ENCODE measurements at places on chromosomes 1 and 21.
A peak's percentile ranks its signal among the peaks of the same experiment; 100 is the strongest.

- DNase-seq, result no peak
Observed at GRCh38 chr1:29864431-29865022, 628.2 kb downstream of the PTPRU start.

DNA sequence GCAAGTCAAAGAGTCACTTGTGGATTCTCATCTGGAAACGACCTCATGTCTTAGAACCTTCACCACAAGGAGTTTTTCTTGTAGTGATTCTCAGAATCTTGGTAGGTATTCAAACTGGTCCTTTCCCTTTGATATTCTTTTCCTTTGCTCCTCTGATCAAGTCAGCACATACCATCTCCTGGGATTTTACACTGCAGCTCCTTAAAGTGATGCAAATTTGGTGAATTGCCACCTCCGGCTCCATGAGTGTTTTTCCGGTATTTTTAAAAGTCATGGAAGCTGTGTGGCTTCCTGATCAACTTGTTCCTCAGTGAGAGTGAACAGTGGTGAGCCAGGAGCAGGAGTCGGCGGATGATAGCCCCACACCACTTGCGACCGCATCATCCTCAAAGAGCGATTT lies 182.1 kb upstream of the DAB1 start:
- DNase-seq, result no peak

DNA sequence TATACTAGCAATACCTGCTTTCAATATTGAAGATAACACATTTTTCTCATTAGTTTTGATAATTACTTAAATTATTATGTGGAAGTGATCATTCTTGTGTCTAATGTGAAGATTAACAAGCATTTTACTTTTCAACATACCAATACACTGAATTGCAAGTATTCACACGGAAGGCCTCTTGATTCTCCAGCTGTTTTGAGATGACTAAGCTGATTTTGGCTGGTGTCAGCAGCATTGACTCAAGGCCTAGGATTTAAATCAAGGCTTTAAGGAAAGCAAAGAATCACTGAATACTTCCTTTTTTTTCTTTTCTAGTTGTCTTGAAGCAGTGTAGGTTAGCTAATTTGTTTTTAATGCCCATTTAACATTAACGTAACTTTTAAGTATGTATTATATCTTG lies 373.7 kb downstream of the SRGAP2C start:
- DNase-seq, result peak; percentile 83

GRCh38 chr1:237789619-237790018 lies 101.1 kb downstream of the ZP4 start:
- DNase-seq, result no peak

GRCh38 chr1:85484264-85484663 lies 19.3 kb upstream of the DDAH1 start:
- no peak for DNase-seq

- DNase-seq, result no peak
Observed at GRCh38 chr1:3747522-3747848, 4.8 kb upstream of the CCDC27 start.

- peak; percentile 69 for DNase-seq
Observed at GRCh38 chr1:210938416-210938925, 195.5 kb downstream of the KCNH1 start.

GRCh38 chr1:20787840-20788795 lies 1.0 kb upstream of the HP1BP3 start:
- peak; percentile 39 for DNase-seq

DNA sequence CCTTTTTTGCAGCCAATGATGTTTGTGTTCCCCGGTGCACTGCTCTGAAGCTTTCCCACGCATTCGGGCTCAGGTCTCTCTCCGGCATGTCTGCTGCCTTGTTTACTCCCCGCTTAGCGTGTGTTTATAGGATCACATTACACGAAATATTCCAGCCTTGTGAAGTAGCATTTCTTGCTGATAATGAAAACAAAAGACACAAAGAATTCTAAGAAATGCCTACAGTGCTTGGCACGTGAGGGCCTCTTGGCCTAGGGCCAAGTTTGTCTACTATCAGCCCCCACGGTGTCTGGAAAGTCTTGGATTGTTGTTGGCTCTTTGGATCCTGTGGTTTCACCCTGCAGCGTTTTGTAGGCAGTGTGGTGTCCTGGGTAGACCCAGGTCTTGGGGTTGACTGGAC lies 11.2 kb upstream of the GSTM4 start:
- no peak for DNase-seq

GRCh38 chr1:221972276-221973235 lies 230.7 kb upstream of the DUSP10 start:
- DNase-seq, result no peak

DNA sequence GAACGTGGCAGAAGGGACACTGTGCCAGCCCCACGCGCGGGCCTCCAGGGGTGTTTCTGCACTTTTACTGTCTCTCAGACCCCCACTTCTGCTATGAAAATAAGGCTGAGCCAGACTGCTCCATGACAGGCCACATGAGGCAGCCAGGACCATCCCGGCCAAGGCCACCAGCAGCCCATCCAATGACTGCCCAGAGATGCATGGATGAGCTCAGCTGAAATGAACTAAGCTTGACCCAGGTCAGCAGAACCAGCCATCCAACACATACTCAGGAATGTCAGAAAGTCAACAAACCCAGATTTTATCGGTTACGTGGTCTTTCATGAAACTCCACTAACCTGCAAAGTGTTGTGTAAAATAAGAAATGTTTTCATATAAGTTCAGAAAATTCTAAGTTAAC lies 51.2 kb downstream of the CCDC185 start:
- no peak for DNase-seq

DNA sequence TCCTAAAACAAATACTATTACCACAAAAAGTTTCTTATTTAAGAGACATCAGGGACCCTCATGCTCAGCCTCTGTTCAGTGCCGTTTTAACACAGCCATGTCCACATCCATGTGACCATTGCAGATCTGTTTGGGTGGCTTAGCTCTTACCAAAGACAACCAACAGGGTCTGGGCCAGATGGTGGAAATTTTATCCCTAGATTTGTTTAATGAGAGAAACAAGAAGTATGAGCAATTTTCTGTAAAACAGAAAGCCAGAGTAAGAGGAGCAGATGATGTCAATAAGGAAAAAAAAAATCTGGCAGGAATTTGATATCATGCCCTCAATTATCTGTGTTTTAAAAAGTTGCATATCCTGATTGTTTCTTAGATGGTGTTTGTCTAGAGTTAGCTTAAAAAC lies 299.9 kb downstream of the TM2D1 start:
- DNase-seq, result no peak

- no peak for DNase-seq
Observed at GRCh38 chr1:220170836-220171526, 77.0 kb downstream of the IARS2 start.

- no peak for DNase-seq
Observed at GRCh38 chr1:21680381-21680780, 11.2 kb upstream of the RAP1GAP start.

DNA sequence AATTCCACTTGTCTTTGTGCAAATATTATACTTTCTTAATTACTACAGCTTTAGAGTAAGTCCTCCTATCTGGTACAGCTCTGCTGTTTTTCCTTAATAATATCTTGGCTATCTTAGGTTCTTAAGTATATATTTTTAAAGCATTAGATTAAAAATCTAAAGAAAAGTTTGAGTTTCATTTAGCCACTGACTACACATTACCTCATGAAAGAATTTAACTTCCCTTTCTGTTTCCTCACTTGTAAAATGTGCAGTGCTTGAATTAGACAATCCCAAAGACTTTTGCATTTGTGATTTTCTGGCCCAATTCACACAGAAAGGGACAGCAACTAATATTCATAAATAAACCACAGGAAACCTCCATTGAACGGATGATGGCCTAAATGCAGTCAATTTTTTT lies 126.4 kb upstream of the SAMSN1 start:
- no peak for DNase-seq

DNA sequence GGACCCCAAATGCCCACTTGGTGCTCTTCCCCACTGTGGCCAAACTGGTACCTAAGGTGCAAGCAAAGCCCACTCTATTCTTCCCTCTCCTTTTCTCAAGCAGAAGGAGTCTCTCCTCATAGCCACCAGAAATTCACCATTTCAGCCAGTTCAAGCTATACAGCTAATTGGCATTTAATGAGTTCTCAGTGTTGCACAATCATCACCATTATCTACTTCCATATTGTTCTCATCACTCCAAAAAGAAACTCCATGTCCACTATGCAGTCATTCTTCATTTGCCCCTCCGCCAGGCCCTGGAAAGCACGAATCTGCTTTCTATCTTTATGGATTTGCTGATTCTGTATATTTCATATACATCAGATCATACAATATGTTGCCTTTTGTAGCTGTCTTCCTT lies 9.9 kb upstream of the ATG4C start:
- no peak for DNase-seq

- DNase-seq, result no peak
Observed at GRCh38 chr1:178752891-178753290, 27.8 kb downstream of the RALGPS2 start.

GRCh38 chr1:19156676-19157075 lies 53.4 kb downstream of the UBR4 start:
- DNase-seq, result no peak

GRCh38 chr21:41427556-41427955 lies 1.5 kb downstream of the MX1 start:
- DNase-seq, result no peak

- DNase-seq, result no peak
Observed at GRCh38 chr1:36658838-36659237, 176.1 kb upstream of the CSF3R start.

- DNase-seq, result no peak
Observed at GRCh38 chr1:109273570-109274288, 9.2 kb downstream of the PSRC1 start.

GRCh38 chr1:39576016-39576657 lies 453 bp downstream of the PABPC4 start:
- peak; percentile 75 for DNase-seq

GRCh38 chr1:238465449-238465848 lies 574.7 kb upstream of the ZP4 start:
- no peak for DNase-seq

DNA sequence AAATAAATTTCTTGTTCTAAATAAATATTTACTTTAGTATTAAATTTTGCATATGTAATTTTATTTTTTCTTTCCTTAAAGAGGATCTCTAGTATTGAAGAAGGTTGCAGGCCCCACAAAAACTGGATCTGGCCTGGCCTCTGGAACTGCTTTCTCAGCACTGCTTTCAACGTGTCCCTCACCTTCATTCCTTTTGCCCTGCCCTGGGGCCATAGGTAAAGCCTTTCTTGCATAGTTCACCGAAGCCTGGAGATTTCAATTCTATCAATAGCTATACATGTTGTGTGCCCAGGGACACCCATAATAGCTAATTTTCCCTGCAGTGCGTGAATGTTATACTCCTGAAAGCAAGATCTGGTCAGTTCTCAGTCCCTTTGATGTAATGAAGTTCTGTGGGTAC lies 12.0 kb upstream of the GPR137B start:
- DNase-seq, result no peak

GRCh38 chr21:43867332-43867703 lies 2.3 kb downstream of the AGPAT3 start:
- DNase-seq, result no peak

- peak; percentile 49 for DNase-seq
Observed at GRCh38 chr1:211126622-211127021, 7.3 kb downstream of the KCNH1 start.

GRCh38 chr1:101344745-101345144 lies 107.9 kb downstream of the S1PR1 start:
- no peak for DNase-seq

- DNase-seq, result peak; percentile 10
Observed at GRCh38 chr1:15246960-15247614, at the start of gene FHAD1. FHAD1 (plus strand) TSS chr1:15247223; CDS start chr1:15251785, 4,562 bp downstream.

DNA sequence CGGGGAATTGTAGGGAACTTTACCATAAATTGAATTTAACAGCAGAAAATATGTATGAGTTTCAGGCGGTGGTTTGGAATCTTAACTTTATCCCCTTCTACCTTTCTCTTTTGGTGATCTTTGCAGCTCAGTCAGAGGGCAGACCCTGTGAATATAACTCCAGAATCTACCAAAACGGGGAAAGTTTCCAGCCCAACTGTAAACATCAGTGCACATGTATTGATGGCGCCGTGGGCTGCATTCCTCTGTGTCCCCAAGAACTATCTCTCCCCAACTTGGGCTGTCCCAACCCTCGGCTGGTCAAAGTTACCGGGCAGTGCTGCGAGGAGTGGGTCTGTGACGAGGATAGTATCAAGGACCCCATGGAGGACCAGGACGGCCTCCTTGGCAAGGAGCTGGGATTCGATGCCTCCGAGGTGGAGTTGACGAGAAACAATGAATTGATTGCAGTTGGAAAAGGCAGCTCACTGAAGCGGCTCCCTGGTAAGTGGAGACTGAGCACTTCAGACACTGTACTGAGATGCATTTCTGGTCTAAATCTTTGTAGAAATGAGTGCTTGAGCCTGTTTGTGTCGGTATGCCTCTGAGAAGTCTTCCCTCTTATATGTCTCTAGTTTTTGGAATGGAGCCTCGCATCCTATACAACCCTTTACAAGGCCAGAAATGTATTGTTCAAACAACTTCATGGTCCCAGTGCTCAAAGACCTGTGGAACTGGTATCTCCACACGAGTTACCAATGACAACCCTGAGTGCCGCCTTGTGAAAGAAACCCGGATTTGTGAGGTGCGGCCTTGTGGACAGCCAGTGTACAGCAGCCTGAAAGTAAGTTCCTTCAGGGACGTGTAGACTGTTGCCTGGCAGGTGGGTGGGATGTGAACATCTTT lies 1.5 kb downstream of the CCN1 start:
- peak; percentile 76 for DNase-seq

DNA sequence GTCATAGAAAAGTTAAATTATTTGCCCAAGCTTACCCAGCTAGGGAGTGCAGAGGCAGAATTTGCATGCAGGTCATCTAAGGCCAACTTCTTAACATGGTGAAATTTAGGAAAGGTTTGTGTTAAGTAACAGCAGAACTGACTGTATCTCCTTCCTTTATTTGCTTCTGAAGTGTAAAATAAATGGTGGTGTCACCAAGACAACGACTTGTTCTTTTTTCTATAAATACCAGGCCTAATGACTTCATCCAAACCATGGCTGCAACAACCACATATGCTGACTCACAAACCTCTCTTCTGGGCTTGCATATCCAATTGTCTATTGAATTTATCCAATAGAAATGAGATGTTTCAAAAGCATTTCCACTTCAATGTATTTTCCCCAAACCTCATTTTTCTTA lies 19.1 kb downstream of the COL24A1 start:
- DNase-seq, result peak; percentile 77

DNA sequence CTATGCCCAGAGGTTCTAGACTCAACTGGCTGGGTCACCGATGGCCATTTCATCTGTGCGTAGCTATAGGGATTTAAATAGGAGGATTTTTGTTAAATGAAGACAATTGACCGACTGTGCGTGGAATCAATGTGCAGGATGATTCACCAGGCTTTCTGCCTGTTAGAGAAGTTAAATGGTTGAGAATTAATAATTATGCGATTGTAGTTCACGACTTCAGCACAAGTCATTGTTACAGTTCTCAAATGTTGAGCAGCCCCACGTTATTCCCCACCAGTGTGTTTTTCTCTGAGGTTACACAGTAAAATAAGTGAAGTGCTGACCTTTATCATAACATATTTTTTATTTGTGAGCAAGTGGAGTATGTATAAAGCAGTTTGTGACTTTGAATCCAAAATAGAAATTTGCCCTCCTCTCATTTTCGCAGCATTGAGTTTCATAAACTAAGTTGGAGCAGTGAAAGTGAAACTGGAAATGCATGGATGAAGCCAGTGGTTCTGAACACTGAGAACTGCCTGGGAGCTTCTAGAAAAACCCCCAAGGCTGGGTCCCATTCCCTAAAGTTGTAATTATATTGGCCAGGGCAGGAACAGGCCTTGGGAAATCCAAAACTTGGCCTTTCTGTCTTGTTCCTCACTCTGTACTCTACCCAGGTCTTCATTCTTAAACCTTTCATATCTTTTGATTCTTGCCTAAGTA lies 102.6 kb downstream of the GALNT2 start:
- DNase-seq, result no peak
